ENCODE measurements at places on chromosomes 7 and 10.

DNA sequence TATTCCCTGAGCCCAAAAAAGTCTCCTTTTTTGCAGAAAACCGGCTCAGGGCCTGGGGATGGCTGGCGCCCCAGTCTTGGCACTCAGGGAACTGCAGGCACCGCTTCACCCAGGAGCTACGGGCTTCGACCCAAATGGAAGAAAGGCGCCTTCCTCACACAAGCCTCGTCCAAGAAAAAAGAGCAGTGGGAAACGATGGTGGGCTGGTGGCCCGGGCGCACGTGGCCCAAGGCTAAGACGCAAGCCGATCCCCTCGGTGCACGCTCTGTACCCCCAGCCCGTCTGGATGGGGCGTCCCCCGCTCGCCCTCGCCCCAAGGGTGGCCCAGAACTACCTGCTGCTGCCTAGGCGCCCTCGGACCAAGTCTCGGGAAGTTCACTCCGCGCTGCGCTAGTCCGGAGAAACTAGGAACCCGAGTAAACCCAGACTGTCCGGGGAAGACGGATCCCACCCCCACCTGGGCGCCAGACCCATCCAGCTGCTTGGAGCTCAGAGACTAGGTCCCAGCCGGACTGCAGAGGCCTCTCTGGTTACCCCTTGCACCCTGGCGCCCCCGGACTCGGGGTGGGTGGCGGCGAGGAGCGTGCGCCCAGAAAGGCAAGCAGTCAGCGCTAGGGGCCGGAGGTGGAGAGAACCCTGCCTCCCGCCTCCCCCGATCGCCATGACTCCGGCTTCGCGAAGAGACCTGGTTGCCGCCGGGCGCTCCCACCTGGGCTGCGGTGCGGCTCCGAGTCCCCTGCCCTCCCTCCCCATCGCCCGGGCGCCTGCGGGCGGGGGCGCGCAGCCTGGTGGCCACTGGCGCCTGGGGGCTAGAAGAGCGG is 76.4 kb downstream of the CALN1 start:
- no peak for DNase-seq

GRCh38 chr10:57983281-57983791 is 284.4 kb downstream of the IPMK start:
- DNase-seq: no peak

GRCh38 chr10:86401588-86402282 is 35.1 kb upstream of the GRID1 start:
- DNase-seq: no peak

DNA sequence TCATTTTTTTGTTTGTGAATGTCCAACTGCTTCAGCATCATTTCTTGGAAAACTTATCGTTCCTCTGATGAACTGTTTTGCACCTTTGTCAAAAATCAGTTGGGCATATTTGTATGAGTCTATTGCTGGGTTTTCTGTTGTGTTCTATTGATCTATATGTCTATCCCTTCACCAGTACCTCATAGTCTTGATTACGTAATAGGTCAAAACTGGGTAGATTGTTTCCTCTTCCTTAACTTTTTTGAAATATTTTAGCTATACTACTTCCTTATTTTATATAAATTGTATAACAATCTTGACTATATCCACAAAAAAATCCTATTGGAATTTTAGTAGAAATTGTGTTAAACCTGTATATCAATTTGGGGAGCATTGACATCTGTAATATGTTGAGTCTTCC is 104.1 kb upstream of the PALS2 start:
- DNase-seq: no peak

DNA sequence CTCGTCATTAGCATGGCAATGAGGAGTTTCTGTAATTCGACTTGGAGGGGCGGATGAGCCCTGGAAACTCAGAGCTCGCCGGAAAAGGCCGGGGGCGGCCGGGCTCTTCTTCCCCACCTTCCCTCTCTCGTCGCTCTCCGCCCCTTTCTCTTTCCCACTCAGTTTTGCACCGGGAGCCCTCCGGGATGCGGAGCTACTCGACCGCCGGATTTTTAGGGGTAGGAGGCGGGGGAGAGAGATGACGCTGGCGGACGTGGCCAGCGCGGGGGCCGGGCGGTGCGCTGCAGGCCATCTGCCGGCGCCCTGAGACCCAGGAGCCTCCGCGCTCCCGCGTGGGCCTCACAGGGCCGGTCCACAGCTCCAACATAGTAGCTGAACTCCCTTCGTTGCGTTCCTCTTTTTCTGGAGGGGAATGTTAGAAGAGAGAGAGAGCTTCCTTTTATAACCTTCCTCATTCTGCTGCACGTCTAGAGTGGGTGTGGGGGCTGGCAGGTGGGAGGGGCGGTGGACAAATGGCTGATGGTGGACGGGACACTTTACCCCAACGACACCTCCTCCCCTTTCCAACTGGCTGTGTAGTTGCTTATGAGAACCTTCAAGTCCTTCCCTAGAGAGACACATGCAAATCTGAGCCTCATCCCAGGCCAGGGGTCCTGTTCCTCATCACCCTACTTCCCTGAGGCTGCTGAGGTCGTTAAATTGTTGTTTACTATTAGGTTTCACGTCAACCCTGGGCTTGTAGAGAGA is 1.1 kb upstream of the HOXA1 start:
- DNase-seq: no peak

GRCh38 chr10:73858013-73858708 is 16.2 kb downstream of the CAMK2G start:
- no peak for DNase-seq

DNA sequence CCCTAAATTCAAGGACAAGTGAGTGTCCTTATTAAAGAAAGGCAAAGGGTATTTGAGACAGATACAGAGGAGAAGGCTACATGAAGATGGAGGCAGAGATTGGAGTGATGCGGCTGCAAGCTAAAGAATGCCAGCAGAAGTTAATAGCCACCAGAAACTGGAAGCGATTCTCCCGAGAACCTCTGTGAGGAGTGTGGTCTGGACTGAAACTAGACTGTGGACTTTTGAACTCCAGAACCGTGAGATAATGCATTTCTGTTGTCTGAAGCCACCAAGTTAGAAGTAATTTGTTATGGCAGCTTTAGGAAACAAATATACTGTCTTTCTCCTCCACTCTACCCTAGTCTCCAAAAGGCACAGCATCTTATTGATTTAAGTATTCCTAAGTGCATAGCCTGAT is 80.3 kb upstream of the CREB5 start:
- DNase-seq: no peak
